ENCODE measurements at places on chromosomes 3 and 15. TPM values are rescaled to one million over a fixed set of nuclear protein-coding genes. Genes with fewer than 3 reads are reported as not detected.

- DNase-seq = no peak
Measured at GRCh38 chr3:172339892-172340291, 108.4 kb downstream of the GHSR start.

- DNase-seq = no peak
Measured at GRCh38 chr3:53223541-53223966, 32.3 kb downstream of the TKT start.

DNA sequence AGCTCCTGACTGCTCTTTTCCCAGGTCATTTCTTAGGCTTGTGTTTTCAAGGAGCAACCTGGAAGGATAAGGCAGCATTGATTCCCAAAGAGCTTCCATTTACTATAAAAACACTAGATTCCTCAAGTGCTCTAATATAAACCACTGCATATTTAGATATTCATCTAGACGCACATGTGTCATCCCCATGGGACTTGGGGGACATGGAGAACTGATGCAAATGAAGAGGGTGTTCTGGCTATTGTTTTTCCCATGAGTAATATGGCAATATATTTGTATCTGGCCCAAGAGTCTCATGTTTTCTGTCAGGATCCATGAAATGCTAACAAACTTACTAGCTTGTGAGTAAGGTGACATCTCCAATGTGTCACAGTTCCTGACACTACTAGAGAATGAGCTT is 31.3 kb downstream of the HACD2 start:
- no peak for DNase-seq

GRCh38 chr3:24601066-24601939 is 106.7 kb upstream of the THRB start:
- no peak for DNase-seq

- DNase-seq = no peak
Measured at GRCh38 chr15:89244574-89244903, 760 bp downstream of the FANCI start.

GAP43 gene
- 0.45 TPM for total RNA-seq

Measured in LHCN-M2 (cell line).